ENCODE measurements at places on chromosomes 7 and 10. TPM values are rescaled to one million over a fixed set of nuclear protein-coding genes. Genes with fewer than 3 reads are reported as not detected.

Gene OPN1SW
- not detected for total RNA-seq

Gene CNTNAP2
- under 0.01 TPM for total RNA-seq

Gene RARRES2
- 3.3 TPM for total RNA-seq

Gene UCN3
- not detected for total RNA-seq

Gene C10orf67
- total RNA-seq: 0.11 TPM

Gene SPAG6
- 0.11 TPM for total RNA-seq

Gene NME8
- total RNA-seq: not detected

Gene SPDYE16
- total RNA-seq: 0.12 TPM

Gene CLDN3
- 0.12 TPM for total RNA-seq

Gene DDC
- total RNA-seq: not detected

Gene DCLRE1A
- 9.1 TPM for total RNA-seq

Gene NYAP1
- total RNA-seq: 1.2 TPM

Gene NUTM2E
- total RNA-seq: not detected

Gene ITPRID1
- total RNA-seq: not detected

Gene SEMA3C
- total RNA-seq: 345 TPM

Gene GCC1
- total RNA-seq: 28.9 TPM

Gene ZNF365
- 9.0 TPM for total RNA-seq

Gene TAS2R60
- total RNA-seq: not detected

Gene ATP5F1C
- total RNA-seq: 287 TPM

Gene MMD2
- total RNA-seq: not detected

Gene GJD4
- not detected for total RNA-seq

Gene LIPM
- not detected for total RNA-seq

Gene MRC1
- total RNA-seq: 0.12 TPM

Gene PHKG1
- 0.66 TPM for total RNA-seq

Gene KLF14
- total RNA-seq: under 0.01 TPM

Gene SPDYE1
- not detected for total RNA-seq

Gene ZNF727
- 0.75 TPM for total RNA-seq

Gene ZNF32
- total RNA-seq: 29.9 TPM

Gene JCAD
- total RNA-seq: 2.5 TPM

Gene PTPN20
- total RNA-seq: 1.2 TPM

Gene MALRD1
- 0.33 TPM for total RNA-seq

Data from uterine smooth muscle cell (primary cell).